GM23338 (cell line): ENCODE measurements at places on chromosomes 12 and 14. TPM values are rescaled to one million over a fixed set of nuclear protein-coding genes. Genes with fewer than 3 reads are reported as not detected.

Gene PITPNM2
- 1.9 and 3.0 TPM in 2 replicates for total RNA-seq

Gene NPC2
- total RNA-seq = 287 and 331 TPM in 2 replicates

Gene CLEC7A
- not detected in 2 replicates for total RNA-seq

Gene MAX
- total RNA-seq = 25.0 and 31.8 TPM in 2 replicates

Gene KRT71
- not detected in 2 replicates for total RNA-seq

Gene FRMD6
- 15.9 and 18.7 TPM in 2 replicates for total RNA-seq

Gene CLEC4D
- total RNA-seq = 0.90 TPM in 1 of 2 replicates, not detected in the other

Gene PRR4
- 2.1 TPM in 2 replicates for total RNA-seq

Gene CELA1
- not detected in 2 replicates for total RNA-seq

Gene FAM181A
- total RNA-seq = not detected in 2 replicates

Gene LHX5
- not detected in 2 replicates for total RNA-seq

Gene YLPM1
- 58.4 and 62.4 TPM in 2 replicates for total RNA-seq

Gene RNF212B
- total RNA-seq = not detected in 2 replicates

Gene AKAP5
- 3.2 and 3.4 TPM in 2 replicates for total RNA-seq

Gene HSPA2
- 114 and 130 TPM in 2 replicates for total RNA-seq

Gene IL23A
- 2.5 and 3.2 TPM in 2 replicates for total RNA-seq

Gene SYNE2
- total RNA-seq = 86.5 and 100 TPM in 2 replicates

Gene CEP128
- total RNA-seq = 17.6 and 18.8 TPM in 2 replicates

Gene CCDC177
- total RNA-seq = 0.66 and 1.7 TPM in 2 replicates

Gene GLI1
- total RNA-seq = 16.1 and 18.1 TPM in 2 replicates

Gene MUCL1
- not detected in 2 replicates for total RNA-seq

Gene CCDC88C
- 42.1 and 60.7 TPM in 2 replicates for total RNA-seq

Gene HOXC6
- total RNA-seq = not detected in 2 replicates

Gene EML1
- 18.1 and 24.1 TPM in 2 replicates for total RNA-seq

Gene NFATC4
- 20.7 and 26.6 TPM in 2 replicates for total RNA-seq

Gene PLCZ1
- not detected in 2 replicates for total RNA-seq

Gene CLEC6A
- 0.19 TPM in 1 of 2 replicates, not detected in the other for total RNA-seq

Gene DTX1
- 4.7 and 9.0 TPM in 2 replicates for total RNA-seq

Gene RTL1
- total RNA-seq = not detected in 2 replicates

Gene SIX6
- total RNA-seq = not detected in 2 replicates

Gene EML5
- 1.0 and 1.6 TPM in 2 replicates for total RNA-seq

Gene HOXC10
- not detected in 2 replicates for total RNA-seq

Gene OR6C65
- total RNA-seq = not detected in 2 replicates

Gene STXBP6
- total RNA-seq = 19.7 and 23.8 TPM in 2 replicates

Gene TAS2R14
- total RNA-seq = 4.9 and 5.9 TPM in 2 replicates
